CD8-positive, alpha-beta memory T cell (primary cell): ENCODE measurements at places on chromosomes 4 and X. TPM values are rescaled to one million over a fixed set of nuclear protein-coding genes. Genes with fewer than 3 reads are reported as not detected.

The TRIM60 gene
- not detected for total RNA-seq

The XAGE2 gene
- total RNA-seq, result not detected

The LRP2BP gene
- 0.35 TPM for total RNA-seq

The FDCSP gene
- total RNA-seq, result not detected

GRCh38 chr4:1239950-1240307 lies 9.0 kb downstream of the CTBP1 start:
- peaks cover 12% of the 10 kb centered on the region for H3K36me3 ChIP-seq
- no peak overlapping the region for H3K27ac ChIP-seq
- H3K4me1 ChIP-seq, result peaks cover 16% of the 10 kb centered on the region
- H3K4me3 ChIP-seq, result no peak overlapping the region
- DNase-seq, result no peak

GRCh38 chrX:79452881-79453280 lies 85.7 kb upstream of the ITM2A start:
- H3K4me3 ChIP-seq, result no peak overlapping the region
- no peaks in the 10 kb centered on the region for H3K4me1 ChIP-seq
- no peaks in the 10 kb centered on the region for H3K27me3 ChIP-seq
- no peaks in the 10 kb centered on the region for H3K36me3 ChIP-seq

GRCh38 chr4:8345053-8345945 lies 75.7 kb downstream of the HTRA3 start:
- H3K4me3 ChIP-seq, result no peak overlapping the region
- no peak overlapping the region for H3K27ac ChIP-seq
- no peaks in the 10 kb centered on the region for H3K4me1 ChIP-seq
- DNase-seq, result no peak
- no peaks in the 10 kb centered on the region for H3K27me3 ChIP-seq

GRCh38 chrX:65723706-65724105 lies 56.3 kb downstream of the MSN start:
- peaks cover 83% of the 10 kb centered on the region for H3K4me1 ChIP-seq
- H3K4me3 ChIP-seq, result no peak overlapping the region
- no peaks in the 10 kb centered on the region for H3K27me3 ChIP-seq
- peak; percentile 10 for DNase-seq

- no peak overlapping the region for H3K27ac ChIP-seq
- no peak for DNase-seq
- H3K4me3 ChIP-seq, result no peak overlapping the region
- H3K36me3 ChIP-seq, result no peaks in the 10 kb centered on the region
Measured at GRCh38 chr4:118947095-118947494, 58.4 kb downstream of the SYNPO2 start.

DNA sequence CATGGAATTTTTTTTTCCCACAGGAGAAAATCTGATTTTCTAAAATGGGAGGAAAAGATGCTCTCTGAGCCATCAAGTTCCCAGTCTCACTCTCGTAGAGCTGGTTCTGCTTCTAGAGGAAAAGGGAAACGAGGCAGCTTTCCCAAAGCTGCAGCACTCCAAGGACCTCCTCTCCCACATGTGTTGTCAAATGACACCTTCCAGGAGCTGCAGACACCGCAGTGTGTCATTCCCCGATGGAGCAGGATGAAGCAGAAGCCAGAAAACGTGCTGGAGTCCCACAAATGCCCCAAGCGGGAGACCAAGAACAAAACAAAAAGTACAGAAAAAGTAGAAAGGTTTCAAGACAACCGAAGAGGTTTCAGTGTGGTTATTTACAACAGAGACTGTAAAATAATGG lies 348.1 kb downstream of the ARHGAP10 start:
- DNase-seq, result no peak
- H3K27ac ChIP-seq, result no peak overlapping the region
- H3K27me3 ChIP-seq, result no peaks in the 10 kb centered on the region

DNA sequence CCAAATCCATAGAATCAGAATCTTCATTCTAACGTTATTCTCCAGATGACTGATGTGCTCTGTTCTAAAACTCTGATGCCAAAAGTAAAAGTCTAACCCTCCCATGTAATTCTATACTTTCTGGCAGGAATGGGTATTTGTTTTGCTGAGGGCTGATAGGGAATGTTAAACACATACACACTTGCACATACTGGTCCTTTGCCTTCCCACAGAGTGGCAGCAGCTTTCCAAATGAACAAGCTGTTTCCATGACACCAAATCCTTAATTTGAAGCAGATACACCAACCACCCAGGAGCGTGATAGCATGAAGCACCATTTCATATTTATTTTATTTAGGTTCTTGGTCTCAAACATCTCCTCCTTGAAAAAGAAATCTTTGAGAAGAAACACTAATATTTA lies 155.5 kb upstream of the PRDX4 start:
- H3K4me3 ChIP-seq, result no peak overlapping the region
- H3K36me3 ChIP-seq, result no peaks in the 10 kb centered on the region

- no peaks in the 10 kb centered on the region for H3K4me1 ChIP-seq
- DNase-seq, result no peak
- no peak overlapping the region for H3K4me3 ChIP-seq
- no peaks in the 10 kb centered on the region for H3K27me3 ChIP-seq
- no peak overlapping the region for H3K27ac ChIP-seq
- peaks cover 20% of the 10 kb centered on the region for H3K36me3 ChIP-seq
Measured at GRCh38 chr4:48588230-48589097, 98.4 kb downstream of the ZAR1 start.

DNA sequence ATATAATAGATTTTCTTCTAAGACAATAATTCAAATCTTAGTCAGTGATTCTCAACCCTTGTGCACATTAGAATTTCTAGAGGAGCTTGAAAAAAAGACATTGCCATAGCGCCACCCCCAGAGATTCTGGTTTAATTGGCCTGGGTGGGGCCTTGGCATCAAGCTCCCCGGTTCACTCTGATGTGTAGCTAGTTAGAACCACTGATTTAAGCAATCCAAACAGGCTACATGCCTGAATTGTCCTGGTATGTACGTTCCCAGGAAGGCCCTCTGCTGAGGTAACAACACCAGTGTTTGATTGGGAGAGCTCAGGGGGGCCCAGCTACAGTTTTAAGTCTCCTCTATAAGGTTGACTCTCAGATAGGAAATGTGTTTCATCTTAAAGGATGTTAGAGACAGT lies 1.3 kb upstream of the ATP10D start:
- H3K36me3 ChIP-seq, result no peaks in the 10 kb centered on the region
- no peak overlapping the region for H3K27ac ChIP-seq
- DNase-seq, result no peak
- H3K4me3 ChIP-seq, result no peak overlapping the region

The KIT gene
- 0.20 TPM for total RNA-seq

GRCh38 chr4:64857198-64857597 lies 447.9 kb upstream of the TECRL start:
- no peaks in the 10 kb centered on the region for H3K4me1 ChIP-seq
- no peaks in the 10 kb centered on the region for H3K36me3 ChIP-seq
- H3K27ac ChIP-seq, result no peak overlapping the region
- no peak overlapping the region for H3K4me3 ChIP-seq
- DNase-seq, result no peak

GRCh38 chrX:103175944-103176753 lies 38.8 kb upstream of the BEX4 start:
- H3K4me1 ChIP-seq, result no peaks in the 10 kb centered on the region
- no peaks in the 10 kb centered on the region for H3K27me3 ChIP-seq
- H3K27ac ChIP-seq, result no peak overlapping the region
- H3K36me3 ChIP-seq, result no peaks in the 10 kb centered on the region
- peak; percentile 51 for DNase-seq

The RTL9 gene
- not detected for total RNA-seq

- H3K27me3 ChIP-seq, result no peaks in the 10 kb centered on the region
- H3K4me1 ChIP-seq, result no peaks in the 10 kb centered on the region
- no peak overlapping the region for H3K27ac ChIP-seq
- H3K4me3 ChIP-seq, result no peak overlapping the region
- no peaks in the 10 kb centered on the region for H3K36me3 ChIP-seq
Measured at GRCh38 chr4:174369985-174370384, 86.3 kb downstream of the CEP44 start.

DNA sequence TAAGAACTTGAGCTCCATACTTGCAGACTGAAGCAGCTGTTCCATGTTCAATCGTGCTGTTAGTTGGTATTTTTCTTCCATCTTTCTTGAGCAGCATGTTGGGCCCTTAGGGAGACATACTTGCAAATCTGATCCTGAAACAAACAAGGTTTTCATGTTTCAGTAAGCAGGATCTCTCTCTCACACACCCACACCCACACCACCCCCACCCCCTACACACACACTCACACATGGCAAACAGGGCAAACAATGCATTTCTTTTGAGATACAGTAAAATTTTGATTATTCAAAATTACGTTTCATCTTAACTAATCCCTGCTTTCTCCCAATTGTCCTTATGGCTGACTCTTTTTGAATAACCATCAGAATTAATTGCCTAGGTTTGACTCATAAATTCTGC lies 32.3 kb downstream of the GPC3 start:
- H3K4me1 ChIP-seq, result no peaks in the 10 kb centered on the region
- no peaks in the 10 kb centered on the region for H3K27me3 ChIP-seq
- DNase-seq, result no peak
- H3K36me3 ChIP-seq, result no peaks in the 10 kb centered on the region
- H3K27ac ChIP-seq, result no peak overlapping the region
- no peak overlapping the region for H3K4me3 ChIP-seq

The TMEM185A gene
- 29.2 TPM for total RNA-seq

The LRRC66 gene
- 0.07 TPM for total RNA-seq
